ENCODE measurements at places on chromosomes 1 and 21.

- peak; percentile 54 for DNase-seq
These were observed 742 bp upstream of the HSPA13 start for GRCh38 chr21:14383596-14384180.

- no peak for DNase-seq
These were observed 6.5 kb downstream of the OVAAL start for GRCh38 chr1:180565121-180565871.

- no peak for DNase-seq
These were observed 43.0 kb downstream of the WNT9A start for GRCh38 chr1:227904541-227905335.

GRCh38 chr1:172976222-172977041 is 74.3 kb downstream of the TNFSF18 start:
- DNase-seq = no peak

DNA sequence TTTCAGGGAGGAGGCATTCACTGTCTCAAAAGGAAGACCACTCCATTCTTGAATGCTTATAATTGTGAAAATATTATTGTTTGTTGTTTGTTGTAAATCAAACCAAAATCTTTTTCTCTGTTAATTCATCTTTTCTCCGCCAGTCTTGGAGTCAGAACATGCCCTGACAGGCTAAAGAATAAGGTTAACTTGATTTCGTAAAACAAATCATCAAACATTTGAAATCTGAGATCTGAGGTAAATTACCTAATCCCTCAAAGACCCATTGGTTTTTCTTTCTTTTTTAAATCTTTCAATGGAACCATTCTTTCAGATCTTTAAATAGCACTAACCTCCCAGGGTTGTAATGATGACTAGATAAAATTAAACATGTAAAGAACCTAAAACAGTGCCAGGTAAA is 430.1 kb upstream of the PTBP2 start:
- no peak for DNase-seq

DNA sequence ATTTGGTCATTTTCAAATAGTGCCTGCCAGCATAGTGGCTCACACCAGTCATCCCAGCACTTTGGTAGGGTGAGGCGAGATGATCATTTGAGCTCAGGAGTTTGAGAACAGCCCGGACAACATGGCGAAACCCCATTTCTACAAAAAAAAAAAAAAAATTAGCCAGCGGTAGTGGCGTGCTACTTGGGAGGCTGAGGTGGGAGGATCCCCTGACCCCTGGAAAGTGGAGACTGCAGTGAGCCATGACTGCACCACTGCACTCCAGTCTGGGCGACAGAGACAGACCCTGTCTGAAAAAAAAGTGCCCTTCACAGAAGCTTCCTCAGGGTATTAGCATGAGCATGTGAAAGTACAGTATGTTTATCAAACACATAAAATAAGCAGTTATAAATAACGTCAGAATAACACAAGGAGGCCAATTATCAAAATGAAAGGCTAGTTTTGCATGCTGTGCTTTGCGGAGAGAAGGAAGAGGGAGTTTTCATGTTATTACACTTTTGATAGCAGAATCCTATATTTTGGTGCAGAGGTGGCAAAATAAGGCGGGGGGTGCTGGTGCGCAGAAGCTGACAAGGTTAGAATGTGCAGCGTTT is 781 bp upstream of the METTL13 start:
- DNase-seq = no peak

GRCh38 chr1:57532299-57532698 is 108.4 kb upstream of the DAB1 start:
- no peak for DNase-seq

- DNase-seq = no peak
These were observed 15.9 kb downstream of the COL8A2 start for GRCh38 chr1:36109041-36109679.

- no peak for DNase-seq
These were observed 293.6 kb downstream of the PTPRC start for GRCh38 chr1:198932351-198932991.

DNA sequence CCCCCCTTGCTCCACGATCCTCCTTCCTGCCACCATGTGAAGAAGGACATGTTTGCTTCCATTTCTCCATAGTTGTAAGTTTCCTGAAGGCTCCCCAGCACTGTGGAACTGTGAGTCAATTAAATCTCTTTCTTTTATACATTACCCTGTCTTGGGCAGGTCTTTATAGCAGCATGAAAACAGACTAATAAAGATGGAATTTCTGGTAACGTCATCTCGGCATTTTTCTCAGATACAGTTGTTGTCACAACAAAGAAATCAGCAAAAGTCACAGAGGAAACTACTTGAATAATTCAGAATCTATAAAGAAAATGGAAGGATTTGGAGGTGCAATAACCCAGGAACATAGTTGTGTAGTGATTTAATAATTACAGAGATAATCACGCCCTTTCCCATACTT is 4.4 kb downstream of the APCS start:
- DNase-seq = no peak

GRCh38 chr1:216178281-216178680 is 245.0 kb downstream of the USH2A start:
- DNase-seq = no peak

GRCh38 chr1:186139115-186139514 is 235.9 kb downstream of the TPR start:
- no peak for DNase-seq

GRCh38 chr1:209996348-209996747 is 58.3 kb downstream of the SYT14 start:
- DNase-seq = no peak

GRCh38 chr1:183841950-183842794 is 37.3 kb downstream of the RGL1 start:
- DNase-seq = no peak

- DNase-seq = no peak
These were observed 235.2 kb downstream of the FGGY start for GRCh38 chr1:59532102-59532501.

GRCh38 chr1:201405484-201405831 is 6.3 kb upstream of the LAD1 start:
- no peak for DNase-seq

- DNase-seq = no peak
These were observed 230.9 kb downstream of the LTN1 start for GRCh38 chr21:28761674-28762356.

- no peak for DNase-seq
These were observed 62.8 kb downstream of the ZFYVE9 start for GRCh38 chr1:52204696-52205095.

DNA sequence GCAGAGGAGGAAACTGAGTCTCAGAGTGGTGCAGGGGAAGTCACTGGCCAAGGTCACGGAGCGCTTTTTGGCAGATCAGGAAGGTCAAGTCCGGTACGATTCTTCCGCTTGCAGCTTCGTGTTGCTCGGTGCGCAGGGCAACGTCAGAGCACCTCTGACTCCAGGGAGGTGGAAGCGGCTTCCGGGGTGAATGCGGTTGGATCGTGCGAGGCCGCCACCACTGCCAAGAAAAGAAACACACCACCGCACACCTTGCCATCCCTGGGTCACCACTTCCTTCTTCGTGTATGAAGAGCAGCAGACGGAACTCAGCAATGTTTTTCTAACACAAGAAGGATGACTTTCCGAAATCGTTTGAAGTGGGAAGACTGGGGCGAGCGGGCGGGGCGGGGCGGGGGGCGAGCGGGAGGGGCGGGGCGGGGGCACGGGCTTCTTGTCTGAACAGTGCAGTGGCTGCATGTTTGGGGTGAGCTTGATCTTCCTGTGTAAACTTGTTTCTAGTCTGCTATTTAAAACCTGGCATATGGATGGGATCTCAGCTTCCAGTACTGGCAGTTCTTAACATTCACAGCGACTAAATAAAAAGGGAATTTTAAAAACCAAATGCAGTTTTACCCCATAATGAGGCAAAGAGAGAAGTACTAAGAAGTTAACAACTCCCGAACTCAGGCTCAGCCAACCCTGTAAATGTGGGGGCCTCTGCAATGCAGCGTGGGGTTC is 300.0 kb downstream of the RRAGC start:
- DNase-seq = no peak

- no peak for DNase-seq
These were observed 79.9 kb upstream of the PLPPR5 start for GRCh38 chr1:99084562-99084961.

DNA sequence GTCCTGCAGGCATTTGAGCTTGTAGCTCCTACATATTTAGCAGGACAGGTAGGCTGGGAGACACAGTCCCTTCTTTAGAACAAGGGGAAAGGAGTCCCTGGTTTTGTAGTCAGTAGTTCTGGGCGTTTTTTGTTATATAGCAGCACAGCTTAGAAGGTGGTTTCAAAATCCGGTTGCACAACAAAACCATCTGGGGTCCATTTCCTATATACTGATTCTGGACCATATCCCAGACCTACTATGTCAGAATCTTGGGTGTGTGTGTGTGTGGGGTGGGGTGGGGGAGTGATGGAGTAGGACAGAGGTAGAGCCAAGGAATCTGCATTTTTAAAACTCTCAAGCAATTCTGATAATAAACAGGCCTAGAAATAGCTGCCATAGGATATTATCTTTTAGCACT is 21.6 kb downstream of the METTL13 start:
- DNase-seq = no peak

- DNase-seq = no peak
These were observed 53.2 kb upstream of the CFAP126 start for GRCh38 chr1:161420763-161421455.

DNA sequence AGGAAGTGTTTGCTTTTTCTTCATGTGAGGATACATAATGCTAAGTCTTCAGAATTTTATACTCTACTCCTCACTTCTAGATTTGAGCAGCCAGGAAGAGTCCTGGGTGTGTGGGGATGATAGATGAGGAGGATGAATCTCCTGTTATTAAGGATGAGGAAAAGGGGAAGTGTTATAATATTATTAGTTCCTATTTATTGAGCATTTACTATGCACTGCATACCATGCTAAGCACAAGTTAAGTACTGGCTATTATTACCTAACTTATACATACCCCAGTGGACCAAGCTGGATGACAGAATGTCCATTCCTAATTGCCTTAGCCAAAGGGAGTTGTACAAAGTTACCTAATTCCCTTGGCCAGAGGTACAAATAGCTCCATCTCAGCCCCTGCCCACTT is 19.8 kb downstream of the CACHD1 start:
- no peak for DNase-seq

DNA sequence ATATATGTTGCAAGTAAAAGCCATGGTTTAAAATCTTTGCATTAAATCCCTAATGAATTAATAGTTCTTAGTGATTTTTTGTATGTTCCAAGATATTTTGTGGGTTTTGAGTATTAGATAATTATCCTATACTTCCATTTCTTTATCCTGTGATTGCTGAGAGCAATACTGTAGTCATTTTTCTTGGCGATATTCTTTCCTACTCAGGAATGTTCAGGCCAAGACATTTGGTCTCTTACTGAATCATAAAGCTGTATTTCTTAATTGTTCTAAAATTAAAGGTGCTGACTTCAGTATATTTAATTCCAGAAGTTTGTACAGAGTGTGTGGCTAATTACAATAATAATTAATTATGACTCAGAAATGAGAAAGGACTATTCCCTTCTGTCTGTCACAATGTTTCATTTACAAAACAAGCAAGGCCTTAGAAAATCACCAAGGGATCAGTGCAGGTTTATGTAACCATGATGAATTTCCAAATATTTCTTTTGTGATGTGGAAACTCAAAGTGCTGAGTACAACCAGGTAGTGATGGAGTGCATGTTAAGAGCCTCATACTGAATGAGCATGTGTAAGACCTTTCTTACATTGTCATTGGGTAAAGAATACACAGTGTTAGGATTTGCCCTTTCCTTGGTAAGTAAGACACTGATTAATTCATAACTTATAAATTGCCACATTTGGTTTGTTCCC is 161.2 kb downstream of the HMCN1 start:
- DNase-seq = no peak

GRCh38 chr1:206004826-206005225 is 1.6 kb upstream of the RAB7B start:
- DNase-seq = peak; percentile 39

GRCh38 chr21:38920631-38921398 is 115.1 kb downstream of the ETS2 start:
- DNase-seq = no peak

DNA sequence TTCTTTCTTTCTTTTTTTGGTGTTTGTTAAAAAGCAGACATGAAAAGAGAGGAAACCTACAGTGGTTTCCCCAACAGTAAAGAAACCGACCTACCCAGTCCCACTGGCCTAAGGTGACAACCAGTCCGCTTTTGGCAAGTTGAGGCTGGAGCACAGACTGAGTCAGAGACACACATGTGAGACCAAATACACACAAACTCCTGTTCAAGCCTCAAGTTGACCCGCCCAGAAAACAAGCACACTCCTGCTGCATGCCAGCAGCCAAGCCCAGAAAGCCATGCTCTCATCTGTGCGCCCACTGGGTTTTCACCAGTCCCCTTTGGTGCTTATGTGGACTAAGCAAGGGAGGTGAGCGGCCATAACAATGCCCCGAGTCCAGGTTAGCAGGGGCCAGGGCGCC is 64.6 kb upstream of the GPR153 start:
- DNase-seq = no peak

- DNase-seq = peak; percentile 67
These were observed 75.4 kb downstream of the CEP170 start for GRCh38 chr1:243179720-243180119.

- DNase-seq = no peak
These were observed 9.9 kb upstream of the LRRC39 start for GRCh38 chr1:100187912-100188311.

GRCh38 chr1:33258788-33259274 is 2.5 kb downstream of the ZNF362 start:
- no peak for DNase-seq

DNA sequence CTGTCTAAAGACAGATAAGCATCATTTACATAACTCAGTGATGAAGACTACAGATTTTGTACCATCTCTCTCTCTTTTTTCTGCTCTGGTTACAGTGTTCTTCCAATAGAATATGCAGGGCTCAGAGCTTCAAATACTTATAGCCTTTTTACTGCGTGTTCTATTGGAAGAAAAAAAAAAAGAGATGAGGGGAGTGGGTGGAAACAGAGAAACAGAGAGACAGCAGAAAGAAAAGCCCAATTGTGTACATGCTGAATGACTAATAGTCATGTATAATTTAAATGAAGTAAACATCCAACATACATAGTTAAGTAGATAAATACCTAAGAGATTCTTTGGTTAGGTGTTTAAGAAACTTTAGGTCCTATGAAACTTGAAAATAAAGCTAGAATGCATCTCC is 151.9 kb downstream of the HMCN1 start:
- DNase-seq = no peak

GRCh38 chr1:80153762-80154161 is 1147.2 kb upstream of the ADGRL4 start:
- no peak for DNase-seq

- no peak for DNase-seq
These were observed 237.5 kb downstream of the TTLL7 start for GRCh38 chr1:83761167-83762038.

GRCh38 chr1:46437723-46438122 is 43.6 kb downstream of the FAAH start:
- DNase-seq = no peak

Data from NCI-H1436 (cell line).